ENCODE measurements at places on chromosomes 3 and 15.

DNA sequence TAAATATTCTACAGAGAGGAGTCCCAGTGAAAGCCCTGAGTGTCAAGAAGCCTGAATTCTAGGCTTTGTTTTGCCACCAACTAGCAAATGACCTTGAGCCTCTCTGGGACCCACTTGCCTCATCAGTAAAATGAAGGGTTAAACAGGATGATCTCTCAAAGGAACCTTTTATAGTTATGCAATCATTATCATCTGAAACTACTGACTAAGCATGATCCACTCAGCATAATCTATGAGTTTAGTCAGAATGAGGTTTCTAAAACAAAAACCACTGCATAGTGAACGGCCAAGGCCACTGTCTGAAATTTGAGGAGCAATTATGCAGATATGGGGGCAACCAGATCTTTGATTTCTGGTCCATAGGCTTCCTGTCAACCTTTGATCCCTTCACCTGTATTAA is 319.0 kb downstream of the MECOM start:
- no peak for DNase-seq

DNA sequence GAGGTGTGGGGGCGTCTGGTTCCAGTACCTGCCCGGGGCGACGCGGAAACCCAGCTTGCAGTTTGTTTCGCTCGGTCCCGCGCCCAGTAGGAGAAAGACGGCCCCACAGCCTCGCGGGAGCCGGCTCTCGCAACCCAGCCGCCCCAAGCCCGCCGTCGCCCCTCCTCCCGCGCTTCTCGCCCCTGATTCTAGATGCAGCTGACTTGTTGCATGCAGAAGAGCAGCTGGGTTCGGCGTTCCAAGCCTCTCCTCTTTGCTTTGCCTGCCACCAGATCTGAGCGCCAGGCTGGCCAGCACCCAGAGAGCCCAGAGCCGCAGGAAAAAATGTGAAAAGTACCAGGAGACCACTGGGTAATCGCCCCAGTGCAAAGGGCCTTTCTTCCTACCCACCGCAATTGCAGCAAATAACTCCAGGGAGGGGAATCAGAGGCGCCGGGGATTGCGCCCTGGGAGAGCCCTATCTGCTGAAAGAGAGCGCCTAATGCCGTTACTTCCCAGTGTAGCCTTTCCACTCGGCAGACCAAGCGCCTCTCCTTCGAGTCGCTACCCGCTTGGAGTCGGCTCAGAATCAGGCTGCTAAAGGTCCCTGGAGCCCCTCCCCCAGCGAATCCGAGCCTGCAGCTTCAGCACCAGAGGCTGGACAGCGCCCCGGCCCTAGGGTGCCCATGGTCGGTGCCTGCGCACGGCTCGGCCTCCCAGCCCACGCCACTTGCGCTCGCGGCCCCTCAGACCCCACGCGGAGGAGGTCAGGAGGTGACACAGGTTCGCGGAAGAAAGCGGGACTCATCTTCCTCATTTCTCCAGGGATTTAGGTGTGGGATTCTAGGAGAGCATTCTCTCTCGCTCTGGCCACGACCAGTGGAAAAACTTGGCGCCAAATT is 15.7 kb upstream of the AEN start:
- DNase-seq = peak; percentile 29

GRCh38 chr3:22704166-22704565 is 499.0 kb upstream of the UBE2E2 start:
- no peak for DNase-seq

DNA sequence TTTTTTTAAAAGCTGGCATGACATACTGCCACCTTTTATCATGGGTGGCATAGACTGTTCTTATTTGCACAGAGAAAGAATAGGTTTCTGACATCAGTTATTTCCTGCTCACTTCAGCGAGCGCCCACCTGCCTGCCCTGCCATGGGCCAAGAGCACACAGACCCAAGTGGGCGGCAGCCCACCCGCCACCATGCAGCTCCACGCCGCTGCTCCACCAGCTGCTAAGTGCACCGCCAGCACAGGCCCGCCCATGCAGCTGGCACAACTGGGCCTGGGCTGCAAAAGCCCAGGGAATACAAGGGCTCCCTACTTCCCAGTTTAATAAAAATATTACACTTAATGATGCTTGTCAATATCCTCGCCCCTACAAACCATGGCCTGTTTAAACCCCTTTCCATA is 15.4 kb downstream of the ZNF148 start:
- DNase-seq = no peak

DNA sequence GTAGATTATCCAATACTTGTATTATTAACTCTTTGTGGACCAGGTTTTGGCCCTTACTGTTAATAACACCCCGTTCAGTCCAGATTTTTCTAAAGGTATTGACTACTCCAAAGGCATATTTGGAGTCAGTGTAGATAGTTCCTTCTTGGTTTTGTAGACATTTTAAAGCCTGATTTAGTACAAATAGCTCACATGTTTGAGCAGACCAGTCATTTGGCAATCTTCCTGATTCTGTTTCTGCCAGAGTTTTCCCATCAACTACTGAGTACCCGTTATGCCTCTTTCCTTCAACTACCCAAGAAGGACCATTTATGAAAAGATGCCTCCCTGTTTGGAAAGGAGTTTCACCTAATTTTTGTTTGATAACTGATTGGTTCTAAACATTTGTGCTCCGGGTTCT is 82.0 kb downstream of the CHCHD4 start:
- DNase-seq = no peak

DNA sequence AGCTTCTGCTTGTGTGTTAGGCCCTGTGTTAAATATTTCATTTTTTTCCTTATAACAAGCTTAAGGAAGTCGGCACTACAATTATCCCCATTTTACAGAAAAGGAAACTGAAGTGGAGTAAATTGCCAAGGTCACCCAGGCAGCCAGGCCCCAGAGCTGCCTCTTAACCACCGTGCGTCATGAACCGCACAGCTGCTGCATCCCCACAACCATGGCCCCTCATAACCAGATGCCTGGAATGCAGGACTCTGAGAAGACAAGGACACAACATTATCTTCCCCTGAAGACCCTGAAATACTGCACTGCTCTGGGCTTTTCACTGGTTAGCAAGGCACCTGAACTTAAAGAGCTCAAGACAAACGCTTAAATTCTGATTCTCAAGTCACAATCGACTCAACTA is 14.6 kb downstream of the LRIG1 start:
- DNase-seq = no peak

DNA sequence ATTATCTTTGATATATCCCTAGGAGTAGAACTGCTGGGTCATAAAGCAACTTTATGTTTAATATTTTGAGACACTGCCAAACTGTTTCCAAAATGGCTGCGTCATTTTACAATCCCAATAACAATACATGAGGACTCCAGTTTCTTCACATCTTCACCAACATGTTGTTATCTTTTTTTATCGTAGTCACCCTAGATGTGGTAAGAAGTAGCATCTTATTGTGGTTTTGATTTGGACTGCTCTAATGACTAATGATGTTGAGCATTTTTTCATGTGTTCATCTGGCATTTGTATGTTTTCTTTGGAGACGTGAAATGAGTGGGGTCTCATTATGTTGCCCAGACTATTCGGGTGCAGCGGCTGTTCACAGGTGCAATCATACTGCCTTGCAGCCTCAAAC is 83.8 kb downstream of the MAP4 start:
- no peak for DNase-seq

GRCh38 chr15:71509139-71509538 is 301.2 kb upstream of the NR2E3 start:
- no peak for DNase-seq

DNA sequence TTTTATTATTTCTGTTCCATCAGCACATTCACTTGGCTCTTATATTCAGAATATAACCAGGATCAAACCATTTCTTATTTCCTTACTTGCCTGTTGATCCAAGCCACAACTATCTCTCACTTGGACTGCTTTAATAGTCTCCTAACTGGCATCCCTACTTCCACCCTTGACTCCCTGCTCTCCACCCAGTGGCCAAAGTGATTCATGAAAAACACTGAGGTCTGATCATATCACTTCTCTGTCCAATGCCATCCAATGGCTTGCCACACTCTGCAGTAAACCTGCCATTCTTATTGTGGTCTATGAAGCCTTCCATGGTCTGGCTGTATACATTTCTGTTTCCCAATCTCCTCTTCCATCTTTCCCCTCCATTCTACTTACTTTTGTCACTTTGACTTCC is 576.1 kb downstream of the PDCD6IP start:
- no peak for DNase-seq

DNA sequence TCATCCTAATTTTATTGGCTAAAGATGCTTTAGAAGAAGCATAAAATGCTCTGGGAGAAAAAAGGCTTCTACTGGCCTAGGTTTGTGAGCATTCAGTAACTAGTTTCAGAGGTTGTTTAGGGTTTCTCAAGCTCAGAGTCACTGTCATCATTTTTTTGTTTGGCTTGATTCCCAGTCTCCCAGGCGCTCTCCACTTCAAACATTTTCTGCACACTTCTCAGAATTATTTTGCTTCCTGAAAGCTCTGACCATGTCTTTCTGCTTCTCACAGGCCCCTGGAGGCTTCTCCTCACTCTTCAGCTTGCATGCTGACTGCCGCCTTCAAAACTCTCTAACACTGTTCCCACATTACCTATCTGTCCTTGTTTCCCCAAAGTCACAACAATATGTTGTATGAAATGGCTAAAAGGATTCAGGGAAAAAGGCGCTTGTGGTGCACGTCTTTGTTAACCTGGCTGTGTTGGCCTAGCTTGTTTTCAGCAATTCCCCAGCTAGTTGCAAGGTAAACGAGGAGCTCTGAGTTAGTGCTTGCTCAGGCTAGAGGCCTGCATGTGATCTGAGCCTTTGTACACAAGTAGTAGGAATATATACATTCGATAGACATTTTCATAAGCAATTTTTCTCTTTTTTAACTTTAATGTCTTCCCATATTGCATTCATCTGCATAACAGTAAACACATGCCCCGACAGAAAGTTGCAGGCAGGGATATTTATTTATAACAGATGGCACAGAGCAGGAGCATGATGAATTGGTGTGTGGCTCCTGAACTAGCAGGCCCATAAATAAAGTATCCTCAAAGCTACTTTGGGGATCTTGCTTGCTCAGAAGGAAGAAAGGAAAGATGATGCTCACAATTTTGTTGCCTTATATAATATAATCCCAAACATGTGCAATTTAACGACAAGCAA is 129.2 kb upstream of the DPH6 start:
- peak; percentile 26 for DNase-seq

- DNase-seq = no peak
Measured at GRCh38 chr3:133130168-133130567, 92.0 kb downstream of the TMEM108 start.

DNA sequence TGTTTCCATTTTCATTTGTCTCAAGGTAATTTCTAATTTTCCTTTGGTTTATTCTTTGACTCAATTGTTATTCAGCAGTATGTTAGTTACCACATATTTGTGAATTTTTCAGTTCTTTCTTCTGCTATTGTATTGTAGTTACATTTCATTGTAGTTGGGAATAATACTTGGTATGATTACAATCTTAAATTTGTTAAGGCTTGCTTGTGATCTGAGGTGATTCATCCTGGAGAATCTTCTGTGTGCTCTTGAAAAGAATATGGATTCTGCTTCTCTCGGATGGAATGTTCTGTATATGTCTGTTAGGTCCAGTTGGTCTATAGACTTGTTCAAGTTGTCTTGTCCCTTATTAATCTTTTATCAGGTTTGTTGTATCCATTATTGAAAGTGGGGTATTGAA is 63.4 kb upstream of the VEPH1 start:
- no peak for DNase-seq

GRCh38 chr3:37974121-37975083 is 16.2 kb upstream of the VILL start:
- DNase-seq = no peak

DNA sequence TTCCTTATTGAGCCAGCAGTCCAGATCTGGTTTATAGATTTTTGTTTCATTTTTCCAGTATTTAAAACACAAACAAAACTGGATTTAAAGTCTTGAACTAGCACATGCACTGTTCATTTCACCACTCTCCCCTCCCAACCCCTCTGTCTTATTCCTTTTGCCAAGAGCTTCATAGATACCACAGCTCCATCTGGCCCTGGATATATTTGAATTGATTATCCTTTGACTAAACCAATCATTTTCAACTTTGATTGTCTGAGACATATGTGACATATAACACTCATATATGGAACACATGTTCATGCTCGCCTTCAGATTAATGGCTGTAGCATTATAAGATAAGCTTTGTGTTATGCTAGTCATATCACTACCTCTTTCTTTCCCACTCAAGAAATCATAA is 376.6 kb upstream of the NAALADL2 start:
- DNase-seq = no peak

DNA sequence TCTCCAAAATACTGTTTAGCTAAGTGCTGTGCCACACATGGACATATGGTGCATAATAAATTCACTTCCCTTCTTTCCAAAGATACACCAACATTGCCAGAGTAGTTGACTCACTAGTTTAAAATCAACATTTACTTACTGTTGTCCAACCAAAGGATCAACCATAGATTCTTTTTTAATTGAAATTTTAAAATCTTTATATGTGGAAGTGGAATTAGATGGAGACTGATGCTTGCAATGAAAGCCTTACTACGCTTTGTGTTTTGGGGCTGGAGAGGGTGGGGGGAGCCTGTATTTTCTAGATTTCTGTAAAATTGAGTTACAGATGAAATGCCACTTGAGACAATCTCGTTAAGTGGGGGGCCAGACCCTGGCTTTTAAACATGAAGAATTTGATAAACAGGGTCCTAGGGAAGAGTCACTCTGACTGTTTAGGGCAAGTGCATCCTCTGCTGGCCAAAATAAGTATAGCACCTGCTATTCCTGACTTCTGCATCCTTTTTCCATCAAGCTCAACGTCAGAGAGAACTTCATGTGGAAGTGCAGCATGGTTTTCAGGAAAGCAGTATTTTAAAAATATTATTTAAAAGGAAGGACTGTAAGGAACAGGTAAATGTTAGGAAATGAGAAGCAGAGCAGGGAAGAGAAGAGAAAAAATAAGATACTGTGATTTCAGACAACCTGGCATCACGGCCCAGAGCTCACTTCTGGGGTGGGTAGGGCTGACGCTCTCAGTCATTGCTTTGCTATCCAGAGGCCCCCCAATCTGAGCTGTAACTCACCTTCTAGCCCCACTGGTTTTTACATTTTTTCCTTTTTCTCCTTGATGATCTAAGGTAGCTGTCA is 76.7 kb downstream of the BOC start:
- DNase-seq = peak; percentile 69

GRCh38 chr3:194137008-194137505 is 1.1 kb downstream of the HES1 start:
- peak; percentile 58 for DNase-seq

DNA sequence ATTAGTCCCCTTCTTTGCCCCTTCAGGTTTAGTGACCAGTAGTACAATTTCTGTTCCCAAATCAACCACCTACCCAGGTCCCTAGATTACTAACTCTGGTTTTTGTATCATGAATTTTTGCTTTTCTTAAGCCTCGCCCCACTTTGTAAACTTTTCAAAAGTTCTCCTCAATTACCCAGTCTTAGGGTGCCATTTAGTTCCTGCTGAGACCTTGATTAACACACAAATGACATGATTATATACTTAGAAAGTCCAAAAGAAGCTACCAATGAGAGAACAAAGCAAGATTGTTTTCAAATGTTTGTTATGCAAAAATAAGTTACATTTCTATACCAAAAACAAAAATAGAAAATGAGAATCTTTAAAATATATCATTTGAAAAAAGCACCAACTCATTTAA is 594.4 kb downstream of the SQOR start:
- no peak for DNase-seq

- no peak for DNase-seq
Measured at GRCh38 chr15:101381671-101382212, 86.7 kb upstream of the SNRPA1 start.
